ENCODE measurements at places on chromosomes 11 and 22.

DNA sequence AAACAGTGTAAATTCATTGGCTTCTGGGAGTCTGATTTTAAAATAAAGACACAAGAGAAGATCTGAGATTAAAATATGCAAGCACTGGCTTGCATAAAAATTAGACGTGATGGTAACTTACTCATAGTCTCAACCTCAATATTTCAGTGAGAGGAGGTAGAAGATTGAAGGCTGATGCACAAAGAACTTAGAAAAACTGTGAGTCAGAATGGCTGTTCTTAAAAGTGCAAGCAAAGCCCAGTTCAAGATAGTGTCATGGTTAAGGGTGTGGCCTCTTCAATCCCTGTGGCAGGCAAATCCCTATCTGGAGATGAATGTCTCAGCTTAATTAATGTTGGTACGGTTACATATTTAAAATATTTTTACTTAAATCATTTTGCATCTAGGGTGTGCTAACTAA lies 33.6 kb upstream of the FIBIN start:
- no peak for DNase-seq

DNA sequence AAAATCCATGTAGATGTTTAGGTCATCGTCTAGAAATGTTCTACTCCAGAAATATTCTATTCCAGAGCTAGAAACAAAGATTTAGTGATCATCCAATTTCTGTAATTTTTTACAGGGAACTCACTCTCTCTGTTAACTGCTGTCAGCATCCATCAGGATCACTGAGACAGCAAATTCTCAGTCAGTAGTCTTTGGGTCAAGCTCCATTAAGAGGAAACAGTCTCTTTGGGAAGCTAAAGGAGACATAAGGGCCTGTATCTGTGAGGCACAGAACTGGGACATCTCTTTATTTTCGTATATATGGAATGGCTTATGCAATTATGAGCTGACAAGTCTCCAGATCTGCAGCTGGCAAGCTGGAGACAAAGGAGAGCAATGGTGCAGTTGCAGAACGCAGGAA lies 48.3 kb downstream of the PIK3C2A start:
- DNase-seq: no peak

GRCh38 chr11:129639300-129639699 lies 176.3 kb upstream of the TMEM45B start:
- no peak for DNase-seq

GRCh38 chr22:37020192-37020479 lies 594 bp downstream of the MPST start:
- no peak for DNase-seq

DNA sequence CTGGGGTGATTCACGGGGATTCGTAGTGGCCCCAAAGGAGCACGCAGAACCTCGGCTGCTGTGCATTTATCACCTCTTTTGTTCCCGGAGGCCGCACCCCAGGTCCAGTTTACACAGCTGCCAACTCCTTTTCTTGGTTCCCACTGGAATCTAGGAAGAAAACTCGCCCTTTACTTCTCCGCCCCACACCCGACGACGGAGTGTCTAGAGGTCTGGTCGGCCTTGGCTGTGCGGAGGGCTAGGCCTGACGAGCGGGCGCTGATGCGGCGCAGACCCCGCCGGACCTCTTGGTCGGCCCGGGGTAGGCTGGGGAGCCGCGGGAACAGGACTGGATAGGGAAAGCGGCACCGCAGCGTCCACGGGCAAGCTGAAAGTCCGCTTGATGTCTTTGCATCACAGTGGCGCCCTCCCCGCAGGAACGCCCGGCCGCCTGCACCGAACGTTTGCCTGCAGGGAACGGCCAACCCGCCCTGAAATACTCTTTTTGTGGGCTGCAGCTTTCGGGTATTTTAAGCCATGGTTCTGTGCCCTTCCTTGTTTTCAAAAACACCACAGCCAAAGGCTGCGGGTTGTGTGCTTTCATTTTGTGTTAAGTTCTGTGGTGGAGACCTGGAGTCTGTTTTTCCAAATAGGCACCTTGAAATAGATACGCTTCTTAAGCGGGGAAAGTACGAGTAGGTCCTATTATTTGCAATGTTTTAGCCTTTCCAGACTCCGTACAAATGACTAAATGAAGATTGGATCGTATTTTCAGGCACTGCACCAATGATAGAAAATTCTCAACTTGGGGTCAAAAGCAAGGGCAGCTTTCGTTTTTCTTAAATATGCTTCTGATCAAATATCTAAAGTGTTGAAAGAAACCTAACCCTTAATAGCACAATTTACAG lies 829 bp upstream of the ZBED5 start:
- no peak for DNase-seq

DNA sequence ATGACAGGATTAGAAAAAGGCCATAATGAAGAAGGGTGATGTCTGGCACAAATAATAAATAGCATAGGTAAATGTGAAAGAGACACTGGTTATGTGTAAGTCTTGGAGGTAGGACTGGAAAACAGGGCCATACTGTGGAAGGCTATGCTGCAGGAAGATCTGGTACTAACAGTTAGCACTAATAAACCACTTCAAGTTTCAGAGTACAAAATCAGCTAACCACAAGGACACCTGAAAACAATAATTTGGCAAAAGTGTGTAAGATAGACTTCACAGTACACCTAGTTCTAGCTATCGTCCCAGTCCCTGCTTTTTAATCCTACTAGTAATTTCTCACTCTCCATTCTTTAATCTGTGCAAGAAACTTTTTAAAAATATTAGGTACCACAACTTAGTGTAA lies 44.3 kb downstream of the CWF19L2 start:
- no peak for DNase-seq
